CD4-positive, alpha-beta T cell treated with Interleukin-4 for 1 hour (primary cell): ENCODE measurements at places on chromosomes 13 and 19.

GRCh38 chr13:52916486-52916990, 68.1 kb upstream of the PCDH8 start:
- DNase-seq = no peak

DNA sequence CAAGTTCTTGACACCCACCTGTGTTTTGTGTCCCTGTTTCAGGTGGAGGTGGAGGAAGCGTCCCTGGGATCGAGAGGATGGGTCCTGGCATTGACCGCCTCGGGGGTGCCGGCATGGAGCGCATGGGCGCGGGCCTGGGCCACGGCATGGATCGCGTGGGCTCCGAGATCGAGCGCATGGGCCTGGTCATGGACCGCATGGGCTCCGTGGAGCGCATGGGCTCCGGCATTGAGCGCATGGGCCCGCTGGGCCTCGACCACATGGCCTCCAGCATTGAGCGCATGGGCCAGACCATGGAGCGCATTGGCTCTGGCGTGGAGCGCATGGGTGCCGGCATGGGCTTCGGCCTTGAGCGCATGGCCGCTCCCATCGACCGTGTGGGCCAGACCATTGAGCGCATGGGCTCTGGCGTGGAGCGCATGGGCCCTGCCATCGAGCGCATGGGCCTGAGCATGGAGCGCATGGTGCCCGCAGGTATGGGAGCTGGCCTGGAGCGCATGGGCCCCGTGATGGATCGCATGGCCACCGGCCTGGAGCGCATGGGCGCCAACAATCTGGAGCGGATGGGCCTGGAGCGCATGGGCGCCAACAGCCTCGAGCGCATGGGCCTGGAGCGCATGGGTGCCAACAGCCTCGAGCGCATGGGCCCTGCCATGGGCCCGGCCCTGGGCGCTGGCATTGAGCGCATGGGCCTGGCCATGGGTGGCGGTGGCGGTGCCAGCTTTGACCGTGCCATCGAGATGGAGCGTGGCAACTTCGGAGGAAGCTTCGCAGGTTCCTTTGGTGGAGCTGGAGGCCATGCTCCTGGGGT, 16.7 kb downstream of the PRAM1 start:
- no peak for DNase-seq

- DNase-seq = no peak
Observed at GRCh38 chr19:36140304-36141038, 605 bp downstream of the CAPNS1 start.

GRCh38 chr13:112983428-112984196, 14.6 kb downstream of the MCF2L start:
- DNase-seq = no peak

- peak; percentile 24 for DNase-seq
Observed at GRCh38 chr13:39016787-39017186, 21.1 kb downstream of the PROSER1 start.

DNA sequence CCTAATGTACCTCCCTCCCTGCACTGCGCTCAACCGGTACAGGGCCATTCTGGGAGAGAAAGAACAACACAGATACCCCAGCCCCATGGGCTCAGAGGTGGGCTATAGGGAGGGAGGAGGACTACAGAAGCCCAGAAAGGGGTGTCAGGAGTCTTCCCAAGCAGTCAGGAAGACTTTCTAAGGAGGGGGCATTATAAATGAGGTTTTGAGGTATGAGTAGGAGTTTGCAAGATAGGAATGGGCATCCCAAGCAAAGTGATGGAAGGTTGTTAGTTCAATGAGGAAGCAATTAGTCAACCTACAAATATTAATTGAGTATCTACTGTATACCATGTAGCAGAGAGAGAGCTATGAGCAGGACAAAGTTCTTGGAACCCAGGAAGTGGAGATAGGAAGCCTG, 6.3 kb upstream of the B3GNT3 start:
- DNase-seq = no peak

DNA sequence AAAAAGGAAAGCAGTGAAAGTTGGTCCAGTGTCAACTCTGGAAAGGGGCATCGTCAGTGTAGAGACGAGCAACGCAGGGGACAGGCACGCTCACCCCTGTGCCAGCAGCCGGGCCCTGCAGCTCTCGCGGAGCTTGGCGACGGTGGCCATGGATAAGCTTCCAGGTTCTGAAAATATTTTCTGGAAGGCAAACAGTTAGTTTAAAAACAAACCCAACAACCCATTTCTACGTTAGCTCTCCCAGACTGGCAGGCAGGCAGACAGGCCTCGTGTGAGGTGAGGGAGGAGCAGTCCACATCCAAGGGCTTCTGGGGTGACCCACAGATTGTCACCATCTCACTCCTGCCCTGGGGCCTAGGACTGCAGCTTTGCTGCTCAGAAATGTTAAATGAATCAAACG, 27.4 kb downstream of the LAMP1 start:
- no peak for DNase-seq

DNA sequence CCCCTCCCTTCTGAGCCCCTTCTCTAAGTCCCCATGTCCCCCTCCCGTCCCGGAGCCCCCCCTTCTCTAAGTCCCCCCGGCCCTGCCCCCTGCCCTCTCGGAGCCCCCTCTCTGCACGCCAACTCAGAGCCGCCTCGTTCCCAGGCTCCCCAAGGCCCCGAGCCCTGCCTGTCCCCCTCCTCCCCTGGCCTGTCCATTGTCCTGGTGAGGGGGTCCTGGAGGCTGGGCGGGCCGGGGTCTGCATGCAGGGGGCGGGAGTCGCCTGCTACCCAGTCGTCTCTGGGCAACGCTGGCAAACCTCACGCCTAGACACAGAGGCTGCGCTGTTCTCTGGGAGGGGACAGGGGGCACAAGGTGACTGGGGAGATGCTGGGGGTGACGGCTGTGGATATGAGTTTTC, 39.2 kb upstream of the SEMA6B start:
- DNase-seq = no peak

- DNase-seq = no peak
Observed at GRCh38 chr19:39841041-39841440, 5.1 kb downstream of the FBL start.

- peak; percentile 39 for DNase-seq
Observed at GRCh38 chr13:48155848-48156247, 60.9 kb upstream of the MED4 start.

DNA sequence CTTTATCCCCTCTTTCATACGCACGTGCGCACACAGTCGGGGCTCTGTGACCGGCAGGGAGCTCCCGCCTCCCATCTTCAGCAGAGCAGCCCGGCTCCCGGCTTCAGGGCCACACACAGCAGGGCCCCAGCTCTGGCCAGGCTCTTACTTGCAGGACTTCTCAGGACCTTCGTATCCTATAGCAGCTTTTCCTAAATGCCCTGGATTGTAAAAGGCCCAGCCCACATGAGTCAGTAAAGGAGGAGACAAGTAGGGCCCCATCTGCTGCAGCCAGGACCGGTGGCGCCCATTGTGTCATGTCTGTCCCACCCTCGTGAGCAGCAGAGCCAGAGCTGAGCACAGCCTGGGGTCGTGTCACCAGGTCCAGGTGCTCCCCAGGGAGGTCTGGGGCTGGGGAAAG, 107.6 kb upstream of the VSTM2B start:
- DNase-seq = no peak

- DNase-seq = peak; percentile 77
Observed at GRCh38 chr13:20182231-20182846, 10.4 kb downstream of the GJB2 start.

GRCh38 chr13:24540236-24541126, 27.9 kb upstream of the PARP4 start:
- DNase-seq = no peak

DNA sequence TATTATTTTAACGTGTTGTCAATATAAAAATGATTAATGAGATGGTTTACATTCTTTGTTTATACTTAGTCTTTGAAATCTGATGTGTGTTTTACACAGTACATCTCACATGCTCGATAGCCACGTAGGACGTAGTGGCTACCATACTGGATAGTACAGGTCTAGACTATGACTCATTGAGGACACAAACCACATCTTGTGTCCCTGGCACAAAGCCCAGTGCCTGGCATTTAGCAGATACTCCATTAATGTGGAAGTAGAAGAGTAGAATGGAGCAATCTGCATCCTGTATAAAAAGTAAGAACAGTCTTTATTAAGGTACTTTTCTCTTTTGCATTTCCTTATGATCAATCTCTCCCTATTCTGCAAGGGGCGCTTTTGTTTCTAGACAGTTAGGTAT, 49.0 kb upstream of the FRY start:
- DNase-seq = no peak

GRCh38 chr13:99258210-99258860, at the start of gene GPR18:
TSS of gene GPR18 (minus strand) at chr13:99258379. CDS start at chr13:99255872, 2,507 bp downstream.
- peak; percentile 78 for DNase-seq

DNA sequence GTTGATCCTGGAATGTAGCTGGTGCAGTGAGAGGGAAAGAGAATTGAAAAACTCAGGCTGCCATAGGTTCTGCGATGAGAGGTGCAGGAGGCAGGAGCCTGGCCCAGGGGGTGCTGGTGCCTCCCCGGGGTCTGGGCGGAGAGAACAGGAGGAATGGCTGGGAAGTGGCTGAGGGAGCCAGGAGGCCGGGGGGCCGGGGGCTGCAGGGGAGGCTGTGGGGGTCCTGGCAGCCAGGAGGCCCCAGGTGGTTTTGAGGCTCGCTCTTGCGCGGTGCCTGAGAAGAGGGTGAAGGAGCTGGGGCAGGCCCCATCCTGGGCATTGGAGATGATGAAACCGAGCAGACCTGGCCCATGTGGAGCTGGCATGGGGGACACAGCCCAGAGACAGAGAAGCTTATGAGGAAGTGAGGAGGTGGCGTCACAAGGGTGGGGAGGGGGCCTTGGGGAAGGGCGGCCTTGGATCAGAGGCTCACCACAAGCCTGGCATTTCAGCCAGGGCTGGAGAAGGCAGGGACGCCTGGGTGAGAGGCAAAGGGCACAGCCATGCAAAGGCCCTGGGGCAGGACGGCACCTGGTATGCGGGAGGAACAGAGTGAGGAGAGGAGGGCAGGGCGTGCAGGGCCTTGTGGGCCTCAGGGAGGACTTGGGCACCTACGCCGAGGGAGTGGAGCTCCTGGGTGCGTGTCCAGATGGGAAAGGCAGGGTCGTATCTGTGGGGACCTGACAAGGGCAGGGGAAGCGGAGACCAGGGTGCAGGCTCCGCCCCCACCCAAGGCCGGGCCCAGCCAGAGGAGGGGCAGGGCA, 1.3 kb upstream of the TEKTIP1 start:
- no peak for DNase-seq

- no peak for DNase-seq
Observed at GRCh38 chr13:20294497-20294896, 62.4 kb upstream of the GJB6 start.

DNA sequence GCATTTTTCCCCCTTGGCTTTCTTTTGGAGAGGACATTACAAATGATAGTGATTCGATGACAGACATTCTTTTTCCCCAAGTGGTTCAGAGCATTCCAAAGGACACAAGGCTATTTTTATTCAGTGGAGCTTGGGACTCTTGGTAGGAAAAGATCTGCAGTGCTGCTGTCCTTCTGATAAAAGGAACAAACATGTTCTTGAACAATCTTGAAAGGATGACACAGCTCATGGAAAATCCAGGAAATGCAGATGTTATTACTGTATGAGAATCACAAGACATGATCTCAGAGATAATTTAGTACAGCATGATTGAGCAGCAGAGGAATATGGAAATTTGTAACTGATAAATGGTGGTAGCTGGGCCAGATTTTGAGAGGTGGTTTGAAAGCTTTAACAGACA, 96.2 kb upstream of the RFC3 start:
- DNase-seq = no peak

GRCh38 chr19:18153556-18154134, 682 bp downstream of the PIK3R2 start:
- no peak for DNase-seq

DNA sequence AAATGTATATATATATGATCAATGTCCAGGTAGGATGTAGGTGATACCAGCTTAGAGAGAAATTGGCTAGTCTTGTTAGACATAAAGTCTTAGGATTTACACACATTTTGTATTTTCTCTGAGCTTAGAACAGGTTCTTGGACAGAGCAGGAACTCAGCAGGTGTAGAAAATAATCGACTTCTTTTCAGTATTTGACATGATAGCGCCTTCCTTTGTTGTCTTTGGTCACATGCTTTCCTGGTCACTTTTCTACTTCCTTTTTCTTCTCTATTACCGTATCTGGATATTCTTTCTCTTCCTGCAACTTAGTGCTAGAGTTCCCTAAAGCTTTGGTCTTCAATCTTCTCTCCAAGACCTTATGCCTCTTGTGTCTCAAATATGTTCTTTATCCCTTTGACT, 107.4 kb downstream of the LRCH1 start:
- no peak for DNase-seq

DNA sequence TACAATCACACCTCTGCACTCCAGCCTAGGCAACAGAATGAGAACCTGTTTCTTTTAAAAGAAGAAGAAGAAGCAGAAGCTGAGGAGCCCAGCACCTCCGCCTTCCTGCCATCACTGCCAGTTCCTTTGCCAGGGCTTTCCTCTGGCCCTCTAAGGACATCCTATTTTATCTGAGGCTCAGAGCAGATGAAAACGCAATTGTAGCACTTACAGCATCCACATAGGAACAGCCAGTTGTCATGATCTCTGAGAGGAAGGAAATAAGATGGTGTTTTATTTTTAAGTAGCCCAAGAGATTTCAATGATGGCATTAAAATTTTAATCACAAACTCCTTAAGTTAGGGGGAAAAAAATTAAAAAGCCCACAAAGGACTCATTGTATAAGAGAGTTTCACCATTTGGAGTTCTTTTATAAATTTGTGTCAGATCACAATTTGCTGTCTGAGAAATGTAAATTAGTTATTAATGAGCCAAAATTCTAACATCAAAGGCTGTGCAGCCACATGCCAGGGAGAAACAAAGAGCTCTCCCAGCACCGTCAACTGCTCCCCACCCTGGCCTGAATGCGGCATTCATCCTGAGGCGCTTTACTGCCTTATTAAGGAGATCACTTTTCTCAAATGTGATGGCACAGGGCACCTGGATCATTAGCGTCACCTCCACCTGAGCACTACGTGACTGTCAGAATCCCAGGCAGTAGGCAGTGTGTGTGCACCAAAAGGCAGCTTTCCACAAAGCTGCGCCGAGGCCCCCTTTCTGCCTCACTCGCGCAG, 393.0 kb downstream of the FOXO1 start:
- no peak for DNase-seq

GRCh38 chr19:29812080-29812880, 489 bp downstream of the CCNE1 start:
- no peak for DNase-seq

DNA sequence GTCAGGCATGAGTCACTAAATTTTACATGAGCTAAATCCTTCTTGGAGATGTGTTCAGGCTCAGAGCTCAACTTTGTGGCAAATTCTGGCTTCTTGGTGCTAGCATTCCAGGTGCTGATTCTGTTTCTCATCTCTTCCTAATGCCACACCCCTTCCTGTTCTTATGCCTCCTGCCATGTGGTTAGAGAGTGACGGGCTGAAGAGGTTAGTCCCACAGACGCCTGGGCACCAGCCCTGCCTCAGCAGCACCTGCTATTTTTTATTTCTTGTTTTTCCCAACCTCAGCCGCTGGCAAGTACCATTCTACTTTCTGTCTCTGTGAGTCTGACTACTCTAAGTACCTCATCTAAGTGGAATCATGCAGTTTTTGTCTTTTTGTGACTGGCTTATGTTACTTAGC, 329.5 kb downstream of the KCNRG start:
- no peak for DNase-seq

DNA sequence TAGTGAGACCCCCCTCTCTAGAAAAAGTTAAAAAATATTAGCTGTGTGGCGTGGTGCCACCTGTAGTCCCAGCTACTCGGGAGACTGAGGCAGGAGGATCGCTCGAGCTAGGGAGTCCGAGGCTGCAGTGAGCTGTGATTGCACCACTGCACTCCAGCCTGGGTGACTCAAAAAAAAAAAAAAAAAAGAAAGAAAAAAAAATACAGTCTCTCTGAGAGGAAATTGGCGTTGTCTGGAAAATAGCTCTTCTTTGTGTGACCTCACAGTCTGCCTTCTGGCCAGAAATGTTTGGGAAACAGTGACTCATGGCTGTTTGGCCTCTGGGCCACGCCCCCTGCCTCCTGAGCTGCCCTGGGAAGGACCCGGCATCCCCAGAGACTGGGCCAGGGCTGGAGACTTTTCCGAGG, 10.7 kb downstream of the MARCHF2 start:
- DNase-seq = peak; percentile 71
